ENCODE measurements at places on chromosomes 4 and X.

DNA sequence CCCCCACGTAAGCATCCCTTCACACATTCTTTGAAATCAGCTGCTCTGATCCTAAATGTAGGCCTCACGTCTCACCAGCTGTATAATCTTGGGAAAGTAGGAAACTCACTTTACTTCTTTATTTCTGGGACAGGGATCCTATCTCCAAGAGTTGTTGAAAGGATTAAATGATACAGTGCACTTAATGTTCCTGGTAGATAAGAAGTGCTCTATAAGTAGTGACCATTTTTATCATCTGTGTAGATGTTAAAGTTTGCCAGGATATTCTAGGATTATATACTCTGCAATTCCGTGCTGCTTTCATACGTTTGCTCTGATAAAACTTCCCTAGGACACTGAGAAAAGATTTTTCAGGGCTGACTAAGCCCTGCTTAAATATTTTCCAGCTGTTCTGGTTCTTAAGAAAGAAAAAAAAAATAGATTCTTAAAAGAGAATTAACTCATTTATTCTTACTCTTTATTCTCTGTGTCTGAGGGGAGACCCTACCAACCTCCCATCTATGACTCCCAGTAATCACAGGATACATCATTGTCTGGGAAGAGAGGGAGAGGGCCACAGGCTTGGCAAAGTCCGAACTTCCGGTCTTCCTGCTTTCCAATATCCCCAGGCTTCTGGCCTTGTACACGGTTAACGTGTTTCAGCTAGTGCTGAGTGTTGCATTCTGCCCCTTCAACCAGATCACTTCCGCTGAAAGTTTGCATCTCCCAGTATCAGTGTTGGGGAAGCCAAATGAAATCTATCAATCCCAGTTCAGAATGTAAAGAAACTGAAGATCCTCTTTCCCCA is 269.2 kb downstream of the TRIML1 start:
- no peak for DNase-seq

GRCh38 chr4:140906993-140907962 is 151.1 kb upstream of the TBC1D9 start:
- DNase-seq, result no peak

- DNase-seq, result no peak
Measured at GRCh38 chrX:84186603-84187532, 1.1 kb downstream of the RPS6KA6 start.

DNA sequence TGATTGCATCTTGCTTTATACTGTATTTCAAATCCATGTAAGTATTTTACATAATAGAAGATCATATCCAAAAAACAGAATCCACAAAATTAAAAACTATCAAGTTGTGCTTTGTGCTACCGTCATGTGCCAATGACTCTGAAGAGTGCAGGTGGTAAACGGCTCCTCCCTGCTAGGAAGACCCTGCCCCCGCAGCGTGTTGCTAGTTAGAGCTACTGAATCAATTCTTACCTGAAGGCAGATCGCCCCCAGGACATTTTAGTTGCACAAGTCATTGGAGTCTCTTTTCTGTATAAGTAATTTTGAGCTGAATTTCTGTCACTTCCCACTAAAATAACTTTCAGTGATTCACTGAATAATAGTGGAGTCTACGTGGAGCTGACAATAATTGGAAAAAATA is 599.5 kb upstream of the ZFP42 start:
- no peak for DNase-seq

DNA sequence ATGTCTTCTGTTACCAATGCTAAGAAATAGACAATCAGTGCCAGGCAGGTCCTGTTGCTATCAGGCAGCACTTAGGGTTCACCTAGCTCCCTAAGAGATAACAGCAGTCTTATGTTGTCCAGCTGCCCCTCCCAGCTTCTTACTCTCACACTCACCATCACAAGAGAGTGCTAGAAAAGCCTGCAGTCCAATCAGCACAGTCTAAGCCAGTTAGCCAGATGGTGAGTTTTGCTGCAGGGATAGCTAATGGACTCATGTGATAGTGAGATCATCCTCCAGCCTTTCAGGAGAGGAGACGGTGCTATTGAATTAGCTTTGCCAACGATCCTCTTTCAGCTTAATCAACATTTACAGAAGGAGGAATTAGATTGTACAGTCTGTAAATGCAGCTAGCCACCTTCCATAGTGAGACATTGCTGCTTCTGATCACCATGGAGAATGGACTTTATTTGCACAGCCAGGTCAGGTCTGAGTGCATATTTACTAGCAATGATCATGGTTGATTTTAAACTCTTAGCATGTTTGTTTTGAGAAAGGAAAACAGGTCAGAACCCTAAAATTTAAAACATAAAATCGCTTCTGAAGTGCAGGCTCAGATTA is 438.3 kb downstream of the CENPC start:
- DNase-seq, result no peak

GRCh38 chr4:171256223-171256622 is 557.0 kb upstream of the GALNTL6 start:
- no peak for DNase-seq

- DNase-seq, result no peak
Measured at GRCh38 chr4:118810991-118811764, 24.7 kb downstream of the SEC24D start.

GRCh38 chr4:145812919-145813318 is 125.7 kb downstream of the ZNF827 start:
- DNase-seq, result no peak

DNA sequence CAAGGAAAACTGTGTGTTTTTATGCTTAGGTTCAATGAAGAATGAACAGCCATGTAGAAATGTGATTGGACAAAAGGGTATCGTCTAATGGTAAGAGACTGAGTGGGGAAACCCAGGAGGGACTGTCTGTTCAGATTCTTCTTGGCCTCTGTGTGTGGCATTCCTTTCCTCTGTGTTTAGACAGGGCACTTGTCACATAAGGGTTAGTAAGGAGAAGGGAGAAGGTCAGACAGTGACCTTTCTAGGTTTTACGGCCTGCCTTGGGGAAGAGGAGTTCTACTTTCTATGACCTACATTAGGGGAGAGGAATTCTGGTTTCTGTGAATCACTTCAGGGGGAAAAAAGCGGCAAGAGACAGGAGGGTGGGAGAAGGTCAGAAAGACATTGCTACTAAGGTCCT is 119.5 kb downstream of the GC start:
- DNase-seq, result no peak

DNA sequence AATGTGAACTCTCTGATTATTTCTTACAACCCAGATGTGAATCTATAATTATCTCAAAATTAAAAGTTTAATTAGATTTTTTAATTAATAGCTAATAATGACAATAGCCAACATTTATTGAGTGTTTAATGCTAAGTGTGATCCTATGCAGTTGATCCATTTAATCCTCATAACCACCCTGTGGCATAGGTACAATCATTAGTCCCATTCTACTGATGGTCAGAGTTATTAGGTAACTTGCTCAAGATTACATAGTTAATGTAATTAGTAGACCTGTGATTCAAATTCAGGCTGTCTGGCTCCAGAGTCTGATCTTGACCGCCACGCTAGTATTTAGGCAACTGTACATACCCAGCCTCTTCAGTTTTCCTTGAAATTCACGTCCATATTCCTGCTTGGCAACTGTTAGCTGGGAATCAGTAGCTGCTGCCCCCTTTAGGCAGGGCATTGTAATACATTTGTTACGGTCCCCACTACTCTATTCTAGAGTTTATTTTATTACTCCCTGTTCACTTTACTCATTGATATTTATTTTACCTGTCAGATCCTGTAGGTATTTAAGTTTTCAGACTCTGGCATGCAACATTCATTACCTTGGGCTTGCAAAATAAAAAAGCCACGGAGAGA is 20.6 kb upstream of the TEC start:
- DNase-seq, result no peak

DNA sequence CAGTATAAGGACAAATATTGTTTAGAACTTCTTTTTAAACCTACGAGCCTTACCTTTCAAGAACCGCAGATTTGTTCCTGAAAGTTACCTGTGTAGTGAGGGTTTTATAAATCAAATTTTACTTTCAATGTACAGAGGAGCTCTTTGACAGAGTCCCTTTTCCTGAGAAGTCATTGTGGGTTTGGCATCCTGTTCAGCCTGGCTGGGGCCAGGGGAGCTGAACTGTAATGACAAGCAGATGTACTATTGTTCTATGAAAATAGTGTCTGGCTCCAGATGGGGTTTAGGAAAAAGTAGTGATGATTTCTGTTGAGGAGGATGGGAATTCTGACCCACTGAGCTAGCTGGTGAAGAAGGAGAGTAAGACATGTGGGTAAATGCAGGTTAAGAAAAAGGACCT is 196.2 kb upstream of the PGRMC2 start:
- DNase-seq, result no peak

Measured in stimulated activated CD4-positive, alpha-beta T cell treated with anti-CD3 and anti-CD28 coated beads, TNF-alpha, amount 100 ng/mL, for 4 hours (primary cell).